Heart right ventricle (tissue), 16 donors: ENCODE measurements at places on chromosomes 11 and 22. TPM values are rescaled to one million over a fixed set of nuclear protein-coding genes. Genes with fewer than 3 reads are reported as not detected.

LIF gene
- total RNA-seq: 0.54 TPM

KCNE3 gene
- total RNA-seq: 1.8 TPM

OR52D1 gene
- total RNA-seq: not detected

TYR gene
- not detected for total RNA-seq

NTM gene
- 1.7 TPM for total RNA-seq

- no peaks in the 10 kb centered on the region for H3K4me1 ChIP-seq
- H3K27ac ChIP-seq: no peak overlapping the region
- no peak for DNase-seq
- no peaks in the 10 kb centered on the region for H3K36me3 ChIP-seq
- no peaks in the 10 kb centered on the region for H3K27me3 ChIP-seq
- H3K4me3 ChIP-seq: no peak overlapping the region
Measured at GRCh38 chr11:8328231-8328794, 64.6 kb upstream of the LMO1 start.

- H3K4me1 ChIP-seq: no peaks in the 10 kb centered on the region
- H3K27me3 ChIP-seq: no peaks in the 10 kb centered on the region
- DNase-seq: no peak
- H3K27ac ChIP-seq: no peak overlapping the region
Measured at GRCh38 chr11:134759274-134759673, 347.2 kb upstream of the B3GAT1 start.

DNA sequence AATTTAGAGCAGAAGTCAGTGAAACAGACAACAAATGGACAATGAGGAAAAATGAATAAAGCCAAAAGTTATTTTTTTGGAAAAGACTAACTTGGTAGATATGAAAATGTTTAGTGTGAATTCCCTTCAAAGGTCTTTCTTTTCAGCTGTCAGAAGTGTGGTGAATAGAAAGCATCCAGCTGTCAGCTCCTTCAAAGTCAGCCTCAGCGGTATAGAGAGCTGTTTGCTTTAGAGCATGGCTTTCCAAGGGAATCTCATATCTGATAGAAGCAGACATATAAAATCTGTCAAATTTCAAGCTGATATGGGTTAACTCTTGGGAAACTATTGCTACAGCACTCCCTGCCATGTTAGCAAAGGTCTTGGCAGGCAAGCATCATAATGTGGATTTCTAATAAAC, 309.3 kb downstream of the CASP12 start:
- H3K27me3 ChIP-seq: no peaks in the 10 kb centered on the region
- H3K4me3 ChIP-seq: no peak overlapping the region
- H3K4me1 ChIP-seq: no peaks in the 10 kb centered on the region
- no peak overlapping the region for H3K27ac ChIP-seq
- H3K36me3 ChIP-seq: no peaks in the 10 kb centered on the region
- no peak for DNase-seq

- H3K36me3 ChIP-seq: no peaks in the 10 kb centered on the region
- no peaks in the 10 kb centered on the region for H3K27me3 ChIP-seq
- H3K4me3 ChIP-seq: no peak overlapping the region
- H3K4me1 ChIP-seq: peaks cover 27% of the 10 kb centered on the region
- DNase-seq: no peak
Measured at GRCh38 chr11:112526699-112527416, 266.2 kb upstream of the PLET1 start.
